NCI-H748 treated with DMSO at 0.1 percent for 48 hours (cell line): ENCODE measurements at places on chromosomes 5 and 9.

- DNase-seq, result no peak
These were observed 714.6 kb downstream of the CDH9 start for GRCh38 chr5:26323794-26324193.

DNA sequence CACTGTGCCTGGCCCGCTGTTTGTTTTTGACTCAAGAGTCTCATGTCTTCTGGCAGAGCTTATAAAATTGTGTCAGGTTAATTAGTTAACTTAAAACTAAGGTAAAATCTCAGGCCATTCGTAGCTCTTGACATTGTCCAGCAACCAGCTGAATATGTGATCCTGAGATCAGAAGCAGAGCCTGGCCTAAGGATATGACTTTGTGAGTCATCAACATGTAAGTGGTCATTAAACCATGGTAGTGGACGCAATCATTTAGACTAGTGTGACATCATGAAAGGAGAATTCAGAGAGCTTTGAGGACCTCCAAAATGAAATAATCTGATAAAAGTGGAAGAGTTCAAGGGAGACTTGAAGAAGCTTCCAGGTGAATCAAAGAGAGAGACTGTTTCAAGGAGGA is 23.3 kb downstream of the SPZ1 start:
- DNase-seq, result no peak

GRCh38 chr5:62431735-62432620 is 19.4 kb downstream of the IPO11 start:
- no peak for DNase-seq

GRCh38 chr5:171897231-171897630 is 109.2 kb downstream of the FBXW11 start:
- DNase-seq, result no peak

GRCh38 chr9:5515261-5515650 is 4.9 kb downstream of the PDCD1LG2 start:
- no peak for DNase-seq

DNA sequence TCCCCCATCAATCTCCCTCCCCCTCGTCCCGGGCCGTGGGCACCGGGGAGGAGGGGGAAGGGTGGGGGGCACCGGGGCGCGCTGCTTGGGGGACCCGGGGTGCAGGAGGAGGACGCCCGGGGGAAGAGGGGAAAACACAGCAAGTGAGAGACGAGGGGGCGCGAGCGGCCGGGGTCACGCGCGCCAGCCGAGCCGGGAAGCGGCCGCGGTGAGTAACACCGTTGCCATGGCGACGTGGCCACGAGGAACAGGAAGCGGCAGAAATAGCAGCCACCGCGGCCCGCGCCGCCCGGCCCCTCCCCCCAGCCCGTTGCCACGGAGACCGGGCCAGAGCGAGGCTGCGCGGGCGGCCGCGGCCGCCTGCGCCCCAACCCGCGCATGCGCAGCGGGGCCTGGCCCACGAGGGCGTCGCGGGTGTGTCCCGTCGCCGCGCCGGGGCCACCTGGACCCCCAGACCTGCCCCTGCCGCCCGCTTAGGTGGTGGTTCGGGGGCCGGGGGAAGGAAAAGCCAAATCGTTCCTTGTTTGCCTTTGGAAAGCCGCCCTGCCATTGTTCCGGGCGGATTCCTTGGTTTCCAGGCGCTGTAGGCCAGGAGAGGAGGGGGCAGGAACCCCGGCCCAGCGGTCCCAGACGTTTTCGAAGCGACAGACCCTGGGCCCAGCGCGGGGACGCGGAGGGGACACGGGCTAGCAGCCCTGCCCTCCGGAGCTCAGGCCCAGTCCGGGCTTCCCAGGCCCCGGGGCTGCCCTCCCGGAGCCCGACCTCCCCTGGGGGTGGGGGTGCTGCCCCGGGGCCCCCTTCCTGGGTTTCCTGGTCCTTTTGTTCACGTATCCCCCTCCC is 207.1 kb downstream of the C9orf50 start:
- DNase-seq, result peak; percentile 91

DNA sequence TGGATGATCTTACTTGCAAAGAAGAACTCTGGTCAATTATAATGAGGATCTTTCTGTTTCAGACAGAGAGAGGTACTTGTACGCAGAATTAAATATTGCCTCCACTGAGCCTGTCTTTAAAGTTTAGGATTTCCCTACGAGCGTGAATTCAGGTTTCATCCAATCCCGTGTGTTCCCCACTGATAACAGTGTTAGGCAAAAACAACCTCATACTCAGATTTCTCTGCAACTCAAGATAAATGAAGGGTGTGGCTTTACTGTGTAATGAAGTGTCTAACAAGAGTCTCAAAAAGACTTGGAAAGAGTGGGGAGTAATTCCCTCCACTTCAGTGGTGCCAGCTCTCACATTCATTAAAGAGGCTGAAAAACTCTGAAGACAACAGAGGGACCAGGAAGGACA is 53.2 kb upstream of the ACO1 start:
- no peak for DNase-seq

- DNase-seq, result no peak
These were observed 2.5 kb downstream of the FIBCD1 start for GRCh38 chr9:130936285-130937117.

- no peak for DNase-seq
These were observed 845.2 kb upstream of the CDH10 start for GRCh38 chr5:25489834-25490538.

- DNase-seq, result no peak
These were observed 337.5 kb downstream of the ZSWIM6 start for GRCh38 chr5:61669531-61669930.

DNA sequence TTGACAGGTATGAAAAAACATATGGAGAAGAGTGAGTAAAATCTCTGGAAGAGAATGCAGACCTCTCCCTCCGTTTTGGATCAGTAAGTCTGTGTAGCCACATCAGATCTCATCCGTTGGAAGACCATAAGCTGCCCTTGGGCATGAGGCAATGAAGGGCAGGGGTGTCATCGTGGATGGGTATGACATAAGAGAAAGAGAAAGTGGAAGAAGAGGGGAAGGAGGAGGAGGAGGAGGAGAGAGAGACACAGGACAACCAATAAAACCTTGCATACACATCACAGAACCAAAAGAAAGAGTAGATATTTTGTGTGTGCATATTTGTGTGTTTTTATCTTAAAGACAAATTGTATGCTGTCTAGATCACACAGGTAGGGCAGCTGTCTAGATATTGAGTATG is 50.7 kb downstream of the PRRC1 start:
- no peak for DNase-seq

- DNase-seq, result no peak
These were observed 67.3 kb downstream of the SNX30 start for GRCh38 chr9:112817860-112818203.

- no peak for DNase-seq
These were observed 173.3 kb upstream of the CLINT1 start for GRCh38 chr5:158032246-158032645.

- DNase-seq, result no peak
These were observed 56.7 kb upstream of the CARTPT start for GRCh38 chr5:71662381-71662780.
